Stromal cell of bone marrow (primary cell): ENCODE measurements at places on chromosomes 2 and 18.

- DNase-seq: no peak
Observed at GRCh38 chr2:63334910-63335309, 253.4 kb downstream of the WDPCP start.

- DNase-seq: no peak
Observed at GRCh38 chr2:162295009-162295408, 23.5 kb downstream of the IFIH1 start.

GRCh38 chr2:20595439-20596192 is 55.3 kb downstream of the HS1BP3 start:
- DNase-seq: no peak

DNA sequence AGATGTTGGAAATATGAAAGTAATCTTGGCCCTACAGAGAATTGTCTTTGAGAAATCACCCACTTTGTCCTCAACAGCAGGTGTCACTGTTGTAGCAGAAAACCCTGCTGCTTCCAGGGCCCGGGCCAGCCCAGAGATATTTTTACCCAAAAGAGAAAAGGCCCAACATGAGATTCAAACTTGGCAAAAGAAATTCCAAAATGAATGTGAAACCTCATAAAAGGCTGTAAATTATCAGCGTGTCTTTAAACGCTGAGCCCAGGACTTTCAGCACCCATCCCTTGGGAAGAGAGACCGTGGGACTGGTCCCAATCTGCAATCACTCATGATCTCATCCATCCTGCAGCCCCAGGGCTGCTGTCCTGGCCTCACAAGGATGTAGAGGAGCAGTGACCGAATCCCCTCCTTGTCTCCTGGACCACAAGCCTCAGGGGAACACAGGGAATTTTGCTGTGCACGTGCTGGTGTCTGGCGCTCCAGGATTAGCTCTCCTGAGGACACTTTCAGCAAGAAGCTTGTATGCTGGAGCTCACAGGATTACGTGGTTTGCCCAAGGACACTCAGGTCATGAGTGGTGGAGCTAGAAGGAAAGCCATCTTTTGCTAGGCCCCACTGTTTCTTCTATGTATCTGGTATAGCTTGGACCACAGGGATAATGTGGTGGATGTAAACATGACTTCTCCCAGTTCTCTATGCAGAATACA is 202.1 kb downstream of the RNF144A start:
- peak; percentile 13 for DNase-seq

DNA sequence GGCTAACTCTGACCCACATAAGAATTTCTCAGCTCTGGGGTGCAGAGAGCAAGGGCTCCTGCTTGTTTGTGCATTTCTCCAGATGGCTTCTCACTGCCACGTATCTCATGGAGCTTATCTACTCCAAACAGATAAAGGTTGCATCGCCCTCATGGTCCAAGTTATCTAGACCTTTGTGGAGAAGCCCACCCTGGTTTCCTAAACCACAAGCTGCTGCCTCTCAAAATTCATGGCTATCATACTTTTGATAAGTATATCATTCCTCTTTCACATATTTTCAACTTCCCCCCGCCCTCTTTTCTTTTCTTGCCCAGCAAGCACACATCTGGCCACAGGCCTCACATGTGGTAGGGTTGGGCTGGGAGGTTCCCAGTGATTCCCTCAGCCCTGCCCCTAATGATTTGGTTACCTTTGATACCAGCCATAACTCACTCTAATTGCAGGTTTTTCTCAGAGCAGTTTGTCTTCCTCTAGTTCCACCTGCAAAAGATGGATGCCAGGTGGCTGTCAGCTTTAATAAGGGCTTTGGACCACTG is 146.0 kb downstream of the RHBDD1 start:
- DNase-seq: no peak

- DNase-seq: no peak
Observed at GRCh38 chr2:142878031-142878678, 691 bp downstream of the KYNU start.

DNA sequence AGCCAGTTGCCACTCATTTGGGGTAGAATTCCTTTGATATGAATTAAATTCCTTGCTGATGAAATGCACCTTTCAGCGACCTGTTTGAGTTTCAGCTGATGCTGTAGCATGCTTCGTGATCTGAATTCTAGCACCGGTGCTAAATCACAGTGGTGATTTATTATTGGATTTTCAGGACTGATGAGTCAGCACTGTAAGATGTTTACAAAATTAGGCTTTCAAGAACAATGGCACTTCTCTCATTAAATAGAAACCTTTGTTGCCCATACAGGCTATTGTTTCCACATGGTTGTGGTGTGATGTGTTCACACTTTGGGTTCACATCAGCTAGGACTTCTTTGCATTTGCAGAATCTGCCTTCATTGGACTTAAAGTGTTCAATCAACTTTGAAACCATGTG is 687.7 kb downstream of the ARHGAP15 start:
- DNase-seq: no peak

- DNase-seq: no peak
Observed at GRCh38 chr18:45412577-45412976, 202.7 kb upstream of the SLC14A2 start.

- DNase-seq: no peak
Observed at GRCh38 chr2:188306271-188306670, 14.6 kb downstream of the GULP1 start.

- DNase-seq: no peak
Observed at GRCh38 chr18:29156531-29156930, 979.6 kb upstream of the CDH2 start.

DNA sequence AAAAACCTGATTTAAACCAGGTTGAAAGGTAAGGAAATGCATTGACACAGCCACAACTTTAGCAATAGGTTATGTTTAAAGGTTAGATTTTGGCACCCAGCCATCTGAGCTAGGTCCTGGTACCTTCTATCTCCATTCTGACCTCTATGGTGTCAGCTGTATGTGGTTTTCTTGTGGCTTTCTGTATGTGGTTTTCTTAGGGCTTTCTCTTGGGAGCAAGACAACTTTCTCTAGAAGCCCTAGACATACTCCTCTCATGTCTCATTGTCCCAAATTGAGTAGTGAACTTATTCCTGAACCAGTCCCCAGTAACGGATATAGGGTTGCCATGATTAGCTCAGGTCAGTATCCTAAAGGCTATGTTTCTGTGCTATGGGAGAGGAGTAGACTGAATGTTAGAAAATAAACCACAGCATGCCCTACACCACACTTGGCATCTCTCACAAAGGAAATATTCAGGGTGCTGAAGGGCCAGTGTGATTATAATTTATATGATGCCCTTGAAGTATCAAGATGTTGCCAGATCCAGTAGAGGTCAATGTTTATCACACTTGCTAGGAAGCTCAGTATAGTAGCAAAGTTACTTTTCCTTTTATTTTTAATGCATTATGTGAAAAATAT is 176.1 kb downstream of the CAPN13 start:
- DNase-seq: no peak

DNA sequence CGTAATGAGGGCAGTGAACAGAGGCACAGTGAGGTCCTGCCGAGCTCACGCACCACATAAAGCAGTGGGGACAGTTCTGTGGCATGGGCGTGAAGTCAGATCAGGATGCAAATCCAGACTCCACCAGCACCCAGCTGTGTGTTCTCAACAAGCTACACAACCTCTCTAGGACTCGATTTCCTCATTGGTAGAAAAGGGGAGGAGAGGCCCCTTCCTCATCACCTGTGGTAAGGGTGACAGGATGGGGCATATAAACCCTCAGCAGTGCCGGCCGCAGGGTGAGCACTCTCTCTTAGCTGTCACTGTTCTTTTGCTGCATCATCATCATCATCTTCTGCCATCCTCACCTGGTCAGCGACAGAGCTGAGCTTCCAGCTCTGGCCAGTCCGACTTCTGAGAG is 54.8 kb downstream of the C2orf76 start:
- DNase-seq: no peak

DNA sequence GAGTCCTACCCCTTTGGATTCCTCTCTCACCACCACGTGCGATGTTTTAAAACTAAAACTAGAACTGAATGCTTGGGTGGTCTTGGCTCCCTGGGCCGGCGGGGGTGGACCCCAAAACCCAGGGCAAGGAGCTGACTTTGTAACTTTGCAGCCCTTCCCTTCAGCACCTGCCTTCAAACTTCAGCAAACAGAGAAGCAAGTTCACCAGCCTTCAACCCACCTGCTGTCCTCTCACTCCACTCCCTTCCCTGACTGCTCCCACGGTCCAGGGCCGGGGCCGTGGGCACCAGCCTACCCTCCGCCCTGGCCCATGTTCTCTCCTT is 54.5 kb downstream of the COL6A3 start:
- DNase-seq: no peak

GRCh38 chr2:143824791-143825190 is 695.1 kb downstream of the ZEB2 start:
- DNase-seq: no peak

DNA sequence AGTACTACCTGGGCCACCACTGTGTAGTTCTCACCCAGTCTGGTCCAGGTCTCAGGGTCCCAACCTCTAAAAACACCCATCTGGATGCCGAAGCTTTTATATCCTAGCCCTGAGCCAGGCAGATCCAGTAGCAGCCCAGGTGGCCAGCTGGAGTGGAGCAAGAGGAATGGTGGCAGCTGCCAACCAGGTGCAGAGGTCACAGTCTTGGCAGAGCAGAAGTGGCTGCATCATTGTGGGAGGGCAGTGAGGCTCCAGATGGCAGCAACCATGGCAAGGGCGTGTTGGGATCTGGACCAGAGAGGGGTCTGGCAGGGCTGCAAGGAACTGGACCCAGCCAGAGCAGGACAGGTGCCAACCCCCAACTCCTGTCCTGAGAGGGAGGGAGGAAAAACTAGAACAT is 72.2 kb upstream of the AGAP1 start:
- DNase-seq: no peak

GRCh38 chr2:58158481-58158880 is 82.6 kb downstream of the FANCL start:
- no peak for DNase-seq

- DNase-seq: no peak
Observed at GRCh38 chr2:201362396-201362795, 5.3 kb upstream of the FLACC1 start.

- DNase-seq: no peak
Observed at GRCh38 chr2:239569401-239570090, 168.7 kb upstream of the HDAC4 start.

- DNase-seq: peak; percentile 58
Observed at GRCh38 chr18:23703057-23703986, 14.1 kb downstream of the LAMA3 start.

DNA sequence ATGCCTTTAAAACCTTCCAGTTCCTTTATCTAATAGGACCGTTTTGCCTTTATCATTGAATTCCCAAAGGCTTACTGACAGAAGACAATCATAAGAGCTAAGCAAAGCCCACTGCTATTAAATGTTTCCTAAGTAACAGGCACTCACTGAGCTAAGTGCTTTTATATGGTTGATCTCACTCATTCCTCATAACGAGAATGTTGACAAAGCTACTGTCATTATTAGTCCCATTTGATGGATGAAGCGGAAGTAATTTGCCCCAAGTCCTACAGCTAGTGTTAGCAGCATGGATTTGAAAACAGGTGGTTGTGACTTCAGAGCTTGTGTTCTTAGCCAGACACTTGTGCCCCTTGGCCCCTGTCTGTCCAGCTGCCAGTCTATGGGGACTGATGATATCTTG is 134.8 kb upstream of the SERPINE2 start:
- no peak for DNase-seq

GRCh38 chr2:191952515-191953270 is 105.8 kb upstream of the CAVIN2 start:
- no peak for DNase-seq

DNA sequence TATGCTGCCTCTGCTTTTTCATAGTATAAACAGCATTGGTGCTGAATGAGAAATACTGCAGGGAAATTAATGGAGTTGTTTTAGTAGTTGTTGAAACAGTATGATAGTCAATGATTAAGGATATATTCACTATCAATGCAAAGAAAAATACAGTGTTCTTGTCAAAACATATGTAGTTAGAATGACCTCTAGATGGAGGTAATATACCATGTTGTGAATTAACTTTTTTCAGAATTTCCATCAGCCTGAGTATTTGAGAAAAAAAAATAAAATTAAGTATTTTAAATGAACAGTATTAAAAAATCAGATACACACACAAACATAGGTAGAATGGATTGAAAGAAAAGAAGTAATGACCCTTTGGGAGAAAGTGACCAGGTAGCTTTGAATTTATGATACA is 59.5 kb downstream of the RMDN2 start:
- DNase-seq: peak; percentile 22

DNA sequence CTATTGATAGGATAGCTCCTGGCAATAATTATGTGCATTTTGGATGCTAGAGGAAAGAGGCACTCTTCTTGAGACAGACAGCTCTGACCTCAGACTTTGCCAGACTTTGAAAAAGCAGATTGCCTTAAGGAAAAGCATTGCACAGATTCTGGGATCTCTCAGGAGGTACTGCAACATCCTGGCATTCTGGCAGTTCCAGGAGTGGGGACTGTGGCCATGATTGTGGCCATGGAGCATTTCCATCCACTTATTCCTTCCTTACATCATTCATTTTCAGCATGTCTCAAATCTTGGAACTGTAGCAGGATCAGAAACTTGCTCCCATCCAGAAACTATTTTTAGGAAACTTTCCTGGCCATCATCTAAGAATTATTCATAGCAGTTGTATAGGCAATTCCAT is 144.9 kb upstream of the FOSL2 start:
- DNase-seq: no peak

- DNase-seq: no peak
Observed at GRCh38 chr2:15808204-15808910, 132.0 kb upstream of the MYCN start.

GRCh38 chr2:162118166-162119031 is 33.6 kb downstream of the GCG start:
- DNase-seq: peak; percentile 91

- DNase-seq: no peak
Observed at GRCh38 chr2:101442667-101443061, 32.2 kb downstream of the RFX8 start.

- peak; percentile 92 for DNase-seq
Observed at GRCh38 chr2:145022666-145023333, 502.9 kb upstream of the ZEB2 start.

- no peak for DNase-seq
Observed at GRCh38 chr18:8912348-8913326, 189.9 kb upstream of the NDUFV2 start.

DNA sequence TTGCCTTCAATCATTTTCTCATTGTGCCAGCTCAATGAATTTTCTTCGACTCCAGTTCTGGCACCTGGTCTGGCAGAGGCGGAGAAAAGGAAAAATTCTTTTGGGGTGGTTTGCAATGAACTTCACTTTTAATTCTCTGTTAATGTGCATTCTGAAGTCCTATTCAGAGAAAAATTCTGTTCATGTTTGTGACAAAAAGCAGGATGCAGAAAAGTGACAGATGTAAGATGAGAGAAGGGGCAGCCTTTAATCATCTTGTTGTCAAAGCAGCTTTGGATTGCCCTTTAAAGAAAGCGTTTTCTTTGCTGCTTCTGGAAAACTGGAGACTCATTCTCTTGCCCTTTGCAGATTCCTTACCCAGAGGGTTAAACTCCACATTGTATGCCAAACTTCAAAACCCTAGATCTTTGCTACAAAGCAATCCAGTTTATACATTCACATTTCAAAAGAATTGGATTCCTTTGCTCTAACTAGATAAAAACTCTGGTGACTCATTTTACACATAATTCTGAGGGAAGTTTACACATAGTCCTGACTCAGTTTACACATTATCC is 94.6 kb upstream of the CAVIN2 start:
- DNase-seq: no peak

- DNase-seq: no peak
Observed at GRCh38 chr2:203689426-203690116, 16.9 kb upstream of the CD28 start.

GRCh38 chr2:56207760-56208159 is 24.0 kb downstream of the CCDC85A start:
- DNase-seq: no peak
